Occipital lobe (tissue), 3 donors: ENCODE measurements at places on chromosomes 7 and 10.

GRCh38 chr10:132972986-132973902, 30.9 kb upstream of the CFAP46 start:
- no peak for DNase-seq

GRCh38 chr10:116211682-116212081, 61.3 kb downstream of the GFRA1 start:
- DNase-seq, result no peak

DNA sequence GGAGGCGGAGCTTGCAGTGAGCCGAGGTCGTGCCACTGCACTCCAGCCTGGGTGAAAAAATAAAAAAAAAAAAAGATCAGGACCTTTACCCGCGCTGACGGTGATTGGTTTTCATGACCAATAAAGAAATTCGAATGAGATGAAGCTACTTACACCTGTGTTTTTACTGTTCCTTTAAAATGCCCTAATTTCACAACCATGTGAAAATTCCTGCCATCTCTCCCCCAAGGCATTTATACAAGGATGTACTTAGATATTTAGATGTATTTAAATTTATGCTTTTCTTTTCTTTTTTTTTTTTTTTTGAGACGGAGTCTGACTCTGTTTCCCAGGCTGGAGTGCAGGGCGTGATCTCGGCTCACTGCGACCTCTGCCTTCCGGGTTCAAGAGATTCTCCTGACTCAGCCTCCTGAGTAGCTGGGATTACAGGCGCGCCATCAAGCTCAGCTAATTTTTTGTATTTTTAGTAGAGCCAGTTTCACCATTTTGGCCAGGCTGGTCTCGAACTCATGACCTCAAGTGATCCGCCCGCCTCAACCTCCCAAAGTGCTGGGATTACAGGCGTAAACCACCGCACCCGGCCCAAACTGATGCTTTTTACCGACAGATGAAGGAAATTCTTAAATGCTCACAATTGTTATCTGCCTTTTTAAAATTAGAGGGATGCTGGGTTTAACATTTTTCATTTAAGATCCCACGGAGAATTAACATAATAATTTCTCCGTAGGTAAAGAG, 3.1 kb upstream of the PHYH start:
- no peak for DNase-seq

GRCh38 chr10:70996549-70996948, 108.2 kb upstream of the PCBD1 start:
- DNase-seq, result no peak

- no peak for DNase-seq
Observed at GRCh38 chr10:131207584-131208532, 103.7 kb downstream of the TCERG1L start.

- DNase-seq, result no peak
Observed at GRCh38 chr10:69866246-69866687, 64.6 kb downstream of the COL13A1 start.

DNA sequence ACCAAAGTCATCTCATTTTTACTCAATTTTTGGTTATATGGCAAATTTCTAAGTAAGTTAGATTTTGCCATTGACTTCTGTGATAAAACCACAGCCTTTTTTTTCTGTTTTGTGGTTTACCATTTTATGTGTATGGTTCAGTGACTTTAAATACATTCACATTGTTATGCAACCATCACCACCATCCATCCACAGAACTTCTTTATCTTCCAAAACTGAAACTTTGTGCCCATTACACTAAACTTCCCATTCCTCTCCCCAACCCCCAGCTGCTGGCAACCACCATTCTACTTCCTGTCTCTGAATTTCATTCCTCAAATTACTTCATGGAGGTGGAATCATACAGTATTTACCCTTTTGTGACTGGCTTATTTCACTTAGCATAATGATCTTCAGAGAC, 280.4 kb upstream of the TCERG1L start:
- DNase-seq, result no peak

DNA sequence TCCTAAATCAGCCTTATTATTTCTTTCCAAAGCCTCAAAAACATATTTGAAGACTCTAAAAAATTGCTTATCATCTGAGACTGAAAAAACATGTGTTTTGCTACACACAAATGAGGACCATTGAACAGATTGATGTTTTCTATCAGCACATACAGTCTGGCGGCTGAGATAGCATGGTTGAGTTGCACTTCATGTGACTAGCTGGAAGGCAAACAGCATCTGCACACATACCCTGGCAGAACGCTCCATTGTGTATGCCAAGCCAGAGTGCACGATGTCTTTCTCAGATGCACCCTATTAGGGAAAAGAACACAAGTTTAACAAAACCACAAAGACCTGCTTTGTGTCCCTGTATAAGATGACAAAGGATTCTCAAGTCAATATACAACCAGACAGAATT, 33.0 kb downstream of the FAM25A start:
- DNase-seq, result peak; percentile 19
